ENCODE measurements at places on chromosomes 12 and 14. TPM values are rescaled to one million over a fixed set of nuclear protein-coding genes. Genes with fewer than 3 reads are reported as not detected.

KRT85 gene
- not detected for total RNA-seq

STRN3 gene
- 58.1 TPM for total RNA-seq

GPRC5D gene
- total RNA-seq, result not detected

TPPP2 gene
- not detected for total RNA-seq

ANO2 gene
- total RNA-seq, result not detected

TDRD9 gene
- total RNA-seq, result not detected

ERP27 gene
- total RNA-seq, result not detected

BICD1 gene
- total RNA-seq, result 561 TPM

ACAD10 gene
- 35.9 TPM for total RNA-seq

NPFF gene
- not detected for total RNA-seq

GALNT8 gene
- total RNA-seq, result 25.3 TPM

SRGAP1 gene
- 52.0 TPM for total RNA-seq

CLEC14A gene
- total RNA-seq, result 0.96 TPM

ADAM21 gene
- not detected for total RNA-seq

TAS2R7 gene
- total RNA-seq, result 0.39 TPM

RPL10L gene
- not detected for total RNA-seq

APOF gene
- total RNA-seq, result not detected

KRT7 gene
- total RNA-seq, result not detected

ASCL1 gene
- not detected for total RNA-seq

PNP gene
- total RNA-seq, result 25.9 TPM

HPD gene
- not detected for total RNA-seq

ZDHHC22 gene
- 77.3 TPM for total RNA-seq

SNAPC1 gene
- total RNA-seq, result 1.3 TPM

PPP1CC gene
- 137 TPM for total RNA-seq

IFI27L2 gene
- 52.7 TPM for total RNA-seq

CD4 gene
- total RNA-seq, result 0.17 TPM

TBC1D30 gene
- total RNA-seq, result 15.2 TPM

PIGH gene
- total RNA-seq, result 24.3 TPM

SYNDIG1L gene
- total RNA-seq, result 1.5 TPM

PIANP gene
- 48.8 TPM for total RNA-seq

REC8 gene
- total RNA-seq, result 136 TPM

RHOJ gene
- total RNA-seq, result not detected

POTEG gene
- not detected for total RNA-seq
